ENCODE measurements at places on chromosomes 7 and 10. TPM values are rescaled to one million over a fixed set of nuclear protein-coding genes. Genes with fewer than 3 reads are reported as not detected.

DNA sequence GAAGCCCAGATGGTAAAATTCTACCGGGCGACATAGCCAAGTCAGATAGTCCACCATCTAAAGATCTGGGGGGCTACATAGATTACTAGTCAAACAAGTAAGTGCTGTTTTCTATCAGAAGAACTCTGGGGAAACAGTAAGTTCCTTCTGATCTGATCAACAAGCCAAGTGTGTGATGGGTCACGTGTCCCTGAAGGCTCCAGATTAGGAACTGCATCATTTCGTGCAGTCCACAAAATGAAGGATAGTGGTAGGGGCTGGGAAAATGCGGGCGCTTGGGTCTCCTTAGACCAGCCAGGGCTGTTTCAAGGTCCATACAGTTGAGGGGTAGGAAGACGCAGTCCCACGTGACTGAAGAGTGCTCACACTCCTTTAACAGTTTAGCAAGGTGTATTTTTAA, 1.8 kb upstream of the CHN2 start:
- no peaks in the 10 kb centered on the region for H3K27me3 ChIP-seq
- no peak for DNase-seq
- H3K27ac ChIP-seq, result no peak overlapping the region
- H3K36me3 ChIP-seq, result no peaks in the 10 kb centered on the region
- peaks cover 2% of the 10 kb centered on the region for H3K4me1 ChIP-seq
- no peak overlapping the region for H3K4me3 ChIP-seq

GRCh38 chr10:22697800-22698199, 16.6 kb downstream of the PIP4K2A start:
- peaks cover 7% of the 10 kb centered on the region for H3K4me1 ChIP-seq
- no peak overlapping the region for H3K4me3 ChIP-seq
- no peak overlapping the region for H3K27ac ChIP-seq
- no peaks in the 10 kb centered on the region for H3K36me3 ChIP-seq

DNA sequence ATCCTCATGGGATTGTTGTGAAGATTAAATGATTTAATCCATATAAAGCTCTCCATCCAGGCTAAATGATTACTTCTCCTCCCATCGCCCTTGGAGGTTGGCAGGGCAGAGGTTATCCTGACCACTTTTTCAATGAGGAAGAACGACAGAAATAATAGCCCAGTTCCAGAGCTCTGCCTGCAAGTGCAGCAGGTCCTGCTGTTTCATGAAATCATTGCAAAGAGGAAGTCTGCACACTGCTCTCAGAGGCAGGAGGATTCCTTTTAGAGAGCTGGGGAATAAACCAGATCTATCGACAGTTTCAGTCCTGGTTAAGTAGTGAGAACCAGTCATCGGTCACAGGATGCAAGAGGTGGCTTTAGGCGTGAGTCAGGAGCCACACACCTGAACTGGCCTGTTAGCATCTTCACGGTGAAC, 25.0 kb upstream of the CDH23 start:
- no peak overlapping the region for H3K4me3 ChIP-seq
- DNase-seq, result no peak
- H3K4me1 ChIP-seq, result no peaks in the 10 kb centered on the region
- H3K27me3 ChIP-seq, result no peaks in the 10 kb centered on the region
- H3K27ac ChIP-seq, result no peak overlapping the region

- no peaks in the 10 kb centered on the region for H3K27me3 ChIP-seq
- H3K4me1 ChIP-seq, result no peaks in the 10 kb centered on the region
- no peaks in the 10 kb centered on the region for H3K36me3 ChIP-seq
- H3K4me3 ChIP-seq, result no peak overlapping the region
Observed at GRCh38 chr7:31078363-31078990, 26.4 kb downstream of the ADCYAP1R1 start.

DNA sequence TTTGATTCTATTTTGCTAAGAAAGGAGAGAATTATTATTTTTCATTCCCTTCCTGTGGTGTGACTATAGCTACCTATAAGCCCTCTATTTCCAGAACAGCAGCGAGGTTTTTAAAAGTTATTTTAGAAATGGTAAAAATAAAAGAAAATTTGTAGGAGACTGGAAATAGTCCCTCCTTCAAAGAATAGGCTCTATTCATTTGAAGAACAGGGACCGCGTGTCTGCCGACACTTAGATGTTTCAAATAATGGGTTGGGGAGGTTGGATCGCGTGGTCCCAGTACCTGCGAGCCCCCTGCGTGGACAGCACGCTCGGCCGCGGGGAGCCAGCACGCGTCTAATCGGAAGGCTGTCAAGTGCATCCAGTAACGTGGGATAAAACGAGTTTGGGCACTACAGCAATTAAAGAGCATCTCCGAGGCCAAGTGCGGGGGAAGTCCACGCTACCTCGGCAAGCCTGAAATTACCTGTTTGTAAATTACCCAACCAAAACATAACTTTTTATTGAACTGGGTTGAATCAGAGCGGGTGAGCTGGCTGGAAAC, 1.0 kb downstream of the CACNA2D1 start:
- no peak overlapping the region for H3K4me3 ChIP-seq
- no peak for DNase-seq
- no peaks in the 10 kb centered on the region for H3K36me3 ChIP-seq
- no peak overlapping the region for H3K27ac ChIP-seq
- H3K4me1 ChIP-seq, result peaks cover 16% of the 10 kb centered on the region

DNA sequence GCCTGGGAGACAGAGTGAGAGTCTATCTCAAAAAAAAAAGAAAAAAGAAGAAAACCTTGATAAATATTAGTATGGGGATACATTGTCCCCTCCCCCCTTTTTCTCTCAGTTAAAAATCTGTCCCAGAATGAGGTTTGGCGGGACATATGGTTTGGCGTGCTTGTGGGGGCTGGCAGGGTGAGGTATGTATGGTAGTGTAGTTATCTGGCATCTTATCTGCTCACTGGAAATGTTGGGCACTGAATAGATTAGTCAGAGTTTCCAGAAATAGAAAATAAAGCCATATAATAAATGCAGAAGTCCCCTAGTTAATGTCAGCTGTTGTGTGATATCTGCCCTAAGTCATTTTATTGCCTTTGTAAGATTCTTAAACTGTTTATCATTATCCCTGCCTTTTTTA, 397.5 kb upstream of the GALNT17 start:
- H3K27ac ChIP-seq, result no peak overlapping the region
- no peak for DNase-seq
- no peaks in the 10 kb centered on the region for H3K36me3 ChIP-seq
- no peak overlapping the region for H3K4me3 ChIP-seq
- peaks cover 15% of the 10 kb centered on the region for H3K4me1 ChIP-seq

DNA sequence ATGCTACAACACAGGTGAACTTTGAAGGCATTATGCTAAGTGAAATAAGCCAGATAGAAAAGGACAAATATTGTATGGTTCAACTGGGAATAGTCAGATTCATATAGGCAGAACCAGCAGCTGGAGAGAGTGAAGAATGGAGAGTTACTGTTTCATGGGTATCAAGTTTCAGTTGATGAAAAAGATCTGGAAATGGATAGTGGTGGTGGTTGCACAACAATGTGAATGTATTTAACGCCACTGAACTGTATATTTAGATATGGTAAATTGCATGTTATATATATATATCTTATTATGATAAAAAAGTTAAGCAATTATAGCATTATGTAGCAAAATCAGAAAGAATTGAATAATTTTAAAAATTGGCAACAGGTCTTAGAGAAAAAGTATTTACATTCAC, 3.9 kb downstream of the LMBR1 start:
- H3K27ac ChIP-seq, result no peak overlapping the region
- H3K4me1 ChIP-seq, result peaks cover 3% of the 10 kb centered on the region
- H3K36me3 ChIP-seq, result no peaks in the 10 kb centered on the region
- no peak for DNase-seq
- no peaks in the 10 kb centered on the region for H3K27me3 ChIP-seq
- no peak overlapping the region for H3K4me3 ChIP-seq

Gene UBE3C
- total RNA-seq, result 61.8 TPM

Gene ZNF488
- not detected for total RNA-seq

GRCh38 chr10:33139181-33139646, 181.2 kb upstream of the ITGB1 start:
- H3K27ac ChIP-seq, result no peak overlapping the region
- no peaks in the 10 kb centered on the region for H3K4me1 ChIP-seq
- DNase-seq, result no peak
- no peaks in the 10 kb centered on the region for H3K27me3 ChIP-seq
- H3K4me3 ChIP-seq, result no peak overlapping the region

GRCh38 chr10:44017483-44018145, 367.3 kb downstream of the CXCL12 start:
- no peak overlapping the region for H3K27ac ChIP-seq
- H3K4me3 ChIP-seq, result no peak overlapping the region
- no peaks in the 10 kb centered on the region for H3K4me1 ChIP-seq
- DNase-seq, result no peak
- no peaks in the 10 kb centered on the region for H3K27me3 ChIP-seq

DNA sequence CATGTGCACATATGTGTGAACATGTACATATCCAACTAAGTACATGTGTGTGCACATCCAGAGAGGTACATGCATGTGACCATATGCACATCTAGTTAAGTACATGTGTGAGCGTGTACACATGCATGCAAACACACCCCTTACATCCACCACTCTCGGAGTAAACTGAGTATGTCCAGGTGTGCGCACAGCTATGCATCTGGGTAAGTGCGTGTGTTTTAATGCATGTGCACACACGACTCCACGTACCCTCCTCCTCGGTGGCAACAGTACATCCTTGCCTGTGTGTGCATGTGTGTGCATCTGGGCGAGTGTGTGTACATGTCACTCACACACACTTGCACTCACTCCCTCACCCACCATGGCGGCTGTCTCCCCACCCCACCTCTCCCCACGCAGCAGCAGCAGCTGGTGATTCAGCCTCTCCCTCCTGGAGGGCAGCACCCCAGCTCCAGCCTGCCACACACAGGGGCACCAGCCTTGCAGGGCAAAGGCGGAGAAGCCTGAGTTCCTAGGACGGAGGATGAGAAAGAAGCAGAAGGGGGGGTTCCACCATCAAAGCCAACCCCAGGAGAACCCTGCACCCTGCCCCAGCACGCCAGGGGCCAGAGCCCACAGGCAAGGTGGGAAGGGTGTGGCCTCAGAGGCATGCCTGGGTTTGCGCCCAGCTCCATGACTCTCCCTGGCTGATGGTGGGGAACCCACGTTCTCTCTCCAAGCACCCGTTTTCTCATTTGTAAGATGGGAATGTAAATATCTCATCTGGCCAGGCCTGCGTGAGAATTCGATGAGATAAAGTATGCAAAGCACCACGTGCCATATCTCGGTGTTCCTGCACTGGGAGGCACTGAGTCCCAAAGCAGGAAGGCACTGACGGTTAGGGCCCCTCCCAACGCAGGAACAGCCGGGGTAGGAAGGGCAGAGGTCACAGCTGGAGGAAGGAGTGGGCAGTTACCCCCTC, 27.7 kb upstream of the DNAAF5 start:
- no peak for DNase-seq
- peaks cover 3% of the 10 kb centered on the region for H3K4me1 ChIP-seq
- no peak overlapping the region for H3K4me3 ChIP-seq

GRCh38 chr10:106637873-106638272, 526.6 kb downstream of the SORCS1 start:
- H3K27ac ChIP-seq, result no peak overlapping the region
- H3K36me3 ChIP-seq, result no peaks in the 10 kb centered on the region
- H3K4me3 ChIP-seq, result no peak overlapping the region

Gene ASB10
- total RNA-seq, result not detected

DNA sequence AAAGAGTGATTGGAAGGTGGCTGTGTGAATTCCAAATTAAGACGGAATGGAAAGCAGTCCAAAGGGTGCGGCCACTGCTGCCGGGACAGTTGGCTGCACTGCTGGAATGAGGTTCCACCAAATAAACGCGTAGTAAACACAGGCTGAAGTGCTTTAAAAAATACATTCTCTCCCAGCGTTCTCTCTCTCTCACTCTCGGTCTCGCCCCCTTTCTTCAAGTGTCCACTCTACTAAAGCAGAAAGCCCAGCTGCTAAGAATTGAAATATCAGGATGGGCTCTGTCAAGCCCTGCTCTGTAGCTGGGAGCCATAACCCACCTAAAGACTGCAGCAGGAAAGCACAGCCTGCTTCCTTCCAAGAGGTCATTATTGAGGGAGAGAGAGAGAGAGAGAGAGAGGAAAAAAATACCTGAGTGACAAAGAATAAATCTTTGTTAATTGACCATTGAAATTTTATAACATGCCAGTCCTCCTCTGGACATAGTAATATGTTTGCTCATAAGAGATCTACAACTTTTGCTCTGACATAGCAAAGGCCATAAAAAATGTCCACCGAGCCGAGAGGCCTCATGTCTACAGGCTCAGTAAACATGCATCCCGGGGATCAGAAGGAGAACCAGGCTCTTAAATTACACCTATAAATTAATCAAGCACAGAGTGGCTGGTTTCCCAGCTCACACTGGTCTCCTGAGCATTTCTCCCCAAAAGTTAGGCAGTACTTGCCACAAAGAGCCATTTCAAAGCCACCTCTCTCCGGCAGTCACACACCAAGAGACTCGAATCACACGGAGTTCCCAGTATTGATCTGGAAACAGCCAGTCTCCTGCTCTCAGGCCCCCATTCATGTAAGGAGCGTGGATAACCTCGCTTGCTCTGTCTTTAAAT, 72.8 kb downstream of the FGFR2 start:
- H3K4me1 ChIP-seq, result peaks cover 18% of the 10 kb centered on the region
- DNase-seq, result no peak
- H3K27me3 ChIP-seq, result no peaks in the 10 kb centered on the region
- no peak overlapping the region for H3K27ac ChIP-seq
- H3K36me3 ChIP-seq, result no peaks in the 10 kb centered on the region

- H3K4me3 ChIP-seq, result no peak overlapping the region
- H3K27ac ChIP-seq, result no peak overlapping the region
- no peak for DNase-seq
- no peaks in the 10 kb centered on the region for H3K4me1 ChIP-seq
- H3K27me3 ChIP-seq, result no peaks in the 10 kb centered on the region
- no peaks in the 10 kb centered on the region for H3K36me3 ChIP-seq
Observed at GRCh38 chr7:20577441-20578071, 37.9 kb upstream of the ABCB5 start.

Gene HMX3
- not detected for total RNA-seq

Gene MAGI2
- total RNA-seq, result 0.79 TPM

DNA sequence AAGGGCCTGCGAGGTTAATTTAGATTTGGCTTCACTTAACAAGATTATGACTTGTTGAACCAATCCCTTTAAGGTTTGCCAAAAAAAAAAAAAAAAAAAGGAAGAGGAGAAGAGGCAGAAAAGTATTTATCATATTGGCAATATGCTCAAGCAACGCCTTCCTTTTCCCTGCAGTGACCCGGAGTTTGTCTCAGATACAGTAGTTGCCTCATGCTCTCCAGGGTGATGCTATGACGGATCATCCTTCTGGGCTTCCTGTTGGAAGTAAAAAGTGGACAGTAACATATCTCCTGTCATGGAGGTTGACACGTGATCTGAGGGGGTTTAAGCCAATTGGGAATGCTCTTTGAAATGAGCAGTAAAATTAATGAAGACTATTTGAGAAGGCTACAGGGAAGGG, 117.3 kb downstream of the BMPER start:
- H3K27ac ChIP-seq, result no peak overlapping the region
- H3K27me3 ChIP-seq, result no peaks in the 10 kb centered on the region
- no peaks in the 10 kb centered on the region for H3K36me3 ChIP-seq
- H3K4me1 ChIP-seq, result no peaks in the 10 kb centered on the region
- DNase-seq, result no peak

Gene HUS1
- total RNA-seq, result 39.0 TPM

Gene MICU1
- 47.4 TPM for total RNA-seq

Gene OR13A1
- under 0.01 TPM for total RNA-seq

GRCh38 chr10:91545384-91545783, 87.5 kb downstream of the PPP1R3C start:
- H3K36me3 ChIP-seq, result no peaks in the 10 kb centered on the region
- no peak overlapping the region for H3K27ac ChIP-seq

- H3K4me1 ChIP-seq, result peaks cover 3% of the 10 kb centered on the region
- no peaks in the 10 kb centered on the region for H3K27me3 ChIP-seq
- no peak overlapping the region for H3K27ac ChIP-seq
- no peak overlapping the region for H3K4me3 ChIP-seq
- H3K36me3 ChIP-seq, result no peaks in the 10 kb centered on the region
Observed at GRCh38 chr10:86025509-86025908, 341.1 kb downstream of the GRID1 start.

Gene VGF
- not detected for total RNA-seq
